ENCODE measurements at places on chromosomes 3 and 15.

- DNase-seq, result no peak
These were observed 161.0 kb upstream of the CGNL1 start for GRCh38 chr15:57215326-57215725.

DNA sequence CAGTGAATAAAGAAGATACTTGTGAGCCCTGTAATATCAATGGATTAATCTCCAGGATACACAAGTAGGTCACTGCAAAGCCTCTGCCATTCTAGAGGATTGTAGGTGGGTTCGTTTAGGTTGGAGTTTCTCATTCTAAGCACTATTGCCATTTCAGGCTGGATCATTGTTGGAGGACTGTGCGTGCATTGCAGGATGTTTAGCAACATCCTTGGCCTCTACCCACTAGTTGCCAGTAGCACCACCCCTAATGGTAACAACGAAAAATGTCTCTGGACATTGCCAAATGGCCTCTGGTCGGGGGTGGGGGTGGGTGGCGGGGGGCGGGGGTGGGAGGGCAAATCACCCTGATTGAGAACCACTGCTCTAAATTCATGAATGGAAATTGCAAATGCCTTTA is 4.9 kb upstream of the IFT57 start:
- DNase-seq, result no peak

DNA sequence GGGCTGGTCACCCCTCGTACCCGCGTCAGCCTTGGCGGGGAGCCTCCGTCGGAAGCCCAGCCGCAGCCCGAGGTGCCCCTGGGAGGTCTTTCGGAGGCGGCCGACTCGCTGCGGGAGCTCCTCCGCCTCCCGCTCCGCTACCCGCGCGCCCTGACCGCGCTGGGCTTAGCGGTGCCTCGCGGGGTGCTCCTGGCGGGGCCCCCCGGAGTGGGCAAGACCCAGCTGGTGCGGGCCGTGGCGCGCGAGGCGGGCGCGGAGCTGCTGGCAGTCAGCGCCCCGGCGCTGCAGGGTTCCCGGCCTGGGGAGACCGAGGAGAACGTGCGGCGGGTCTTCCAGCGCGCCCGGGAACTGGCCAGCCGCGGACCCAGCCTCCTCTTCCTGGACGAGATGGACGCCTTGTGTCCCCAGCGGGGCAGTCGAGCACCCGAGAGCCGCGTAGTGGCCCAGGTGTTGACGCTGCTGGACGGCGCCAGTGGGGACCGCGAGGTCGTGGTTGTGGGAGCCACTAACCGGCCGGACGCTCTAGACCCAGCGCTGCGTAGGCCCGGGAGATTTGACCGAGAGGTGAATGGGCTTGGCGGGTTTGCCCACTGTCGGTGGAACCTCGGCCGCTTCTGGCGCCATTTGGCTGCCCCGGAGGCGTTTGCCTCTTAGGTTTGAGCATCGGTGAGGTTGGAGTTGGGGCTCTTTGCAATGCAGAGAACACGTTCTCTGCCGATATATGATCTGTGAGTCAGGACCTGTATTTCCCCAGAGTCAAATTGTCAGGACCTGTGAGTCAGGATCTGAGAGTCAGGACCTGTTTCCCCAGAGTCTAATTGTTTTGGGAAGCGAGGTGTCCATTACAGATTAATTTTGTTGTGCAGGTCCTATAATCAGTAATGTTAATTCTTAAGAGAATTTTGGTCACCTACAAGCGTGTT is 24.9 kb upstream of the GATM start:
- DNase-seq, result peak; percentile 72

DNA sequence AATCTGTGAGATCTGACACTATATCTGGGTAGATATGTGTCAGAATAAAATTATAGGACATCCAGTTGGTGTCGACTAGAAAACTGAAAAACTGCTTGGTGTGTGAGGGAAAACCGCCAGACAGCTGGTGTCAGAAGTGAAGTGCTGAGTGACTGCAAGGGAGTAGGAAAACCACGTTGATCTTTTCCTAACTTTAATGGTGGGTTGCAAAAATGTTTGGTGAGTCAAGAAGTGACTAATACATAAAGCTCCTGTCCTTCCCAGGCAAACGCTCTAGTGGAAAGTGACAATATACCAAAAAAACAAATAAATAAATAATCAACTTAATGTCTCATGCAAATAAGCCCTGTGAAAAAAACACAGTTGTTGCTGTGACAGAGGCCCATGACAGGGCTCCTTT is 7.3 kb upstream of the CD96 start:
- no peak for DNase-seq

- no peak for DNase-seq
These were observed 40.2 kb downstream of the LRRK1 start for GRCh38 chr15:100959066-100960050.

GRCh38 chr15:31840849-31841476 is 189.4 kb upstream of the CHRNA7 start:
- peak; percentile 49 for DNase-seq

- DNase-seq, result no peak
These were observed 43.9 kb upstream of the SMAD3 start for GRCh38 chr15:67021455-67021854.

GRCh38 chr15:43483297-43484128 is 9.4 kb downstream of the TP53BP1 start:
- peak; percentile 45 for DNase-seq

- no peak for DNase-seq
These were observed 486.0 kb upstream of the CFAP20DC start for GRCh38 chr3:59535791-59536221.

- DNase-seq, result no peak
These were observed 34.9 kb downstream of the AP3S2 start for GRCh38 chr15:89858661-89859458.

- DNase-seq, result peak; percentile 44
These were observed 41.9 kb downstream of the CCDC12 start for GRCh38 chr3:46934498-46935167.
